ENCODE measurements at places on chromosomes 7 and 10. TPM values are rescaled to one million over a fixed set of nuclear protein-coding genes. Genes with fewer than 3 reads are reported as not detected.

The SYT15B gene
- total RNA-seq, result 0.17 TPM

The CREB5 gene
- not detected for total RNA-seq

The NCF1 gene
- total RNA-seq, result 0.96 TPM

The HABP2 gene
- not detected for total RNA-seq

The NUB1 gene
- total RNA-seq, result 65.0 TPM

The TMEM176A gene
- not detected for total RNA-seq

The AKR1E2 gene
- 8.2 TPM for total RNA-seq

The ENKUR gene
- 0.12 TPM for total RNA-seq

All from T-helper 1 cell treated with Interleukin-12 subunit alpha and Interleukin-12 subunit beta and Interleukin-4 antibody, amounts not matched to agents 30 ng/mL and 1 ng/mL, for 36 hours (primary cell).